Activated T-helper 17 cell treated with anti-CD3 and anti-CD28 coated beads, Interleukin-2, amount 50 U/mL, for 72 hours (primary cell): ENCODE measurements at places on chromosomes 5 and 9. TPM values are rescaled to one million over a fixed set of nuclear protein-coding genes. Genes with fewer than 3 reads are reported as not detected.

DNA sequence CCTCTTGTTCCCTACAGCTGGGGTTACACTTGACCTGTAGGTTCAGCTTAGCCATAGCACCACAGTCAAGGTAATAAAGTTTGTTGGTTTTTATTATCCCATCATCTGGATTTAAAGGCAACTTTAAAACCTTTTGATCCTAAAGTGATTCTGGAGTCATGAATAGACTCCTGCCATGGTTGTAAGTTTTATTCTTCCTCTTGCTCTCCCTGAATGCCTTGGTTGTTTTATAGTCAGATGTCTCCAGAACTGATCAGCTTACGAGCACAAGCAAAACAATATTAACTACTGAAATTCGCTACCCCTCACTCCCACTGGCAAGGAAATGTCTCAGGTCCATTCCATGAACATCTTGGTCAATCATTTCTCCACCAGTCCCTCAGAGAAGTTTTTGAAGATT, 1328.6 kb downstream of the PTPRD start:
- H3K27me3 ChIP-seq = no peaks in the 10 kb centered on the region
- no peaks in the 10 kb centered on the region for H3K36me3 ChIP-seq
- no peaks in the 10 kb centered on the region for H3K4me1 ChIP-seq
- ATAC-seq = no peak
- no peak overlapping the region for H3K27ac ChIP-seq

- H3K27me3 ChIP-seq = no peaks in the 10 kb centered on the region
- H3K27ac ChIP-seq = no peak overlapping the region
- peak; percentile 67 for ATAC-seq
- H3K36me3 ChIP-seq = peaks cover 25% of the 10 kb centered on the region
- no peaks in the 10 kb centered on the region for H3K4me1 ChIP-seq
- H3K4me3 ChIP-seq = no peak overlapping the region
These were observed 38.4 kb downstream of the EGR1 start for GRCh38 chr5:138503487-138504270.

DNA sequence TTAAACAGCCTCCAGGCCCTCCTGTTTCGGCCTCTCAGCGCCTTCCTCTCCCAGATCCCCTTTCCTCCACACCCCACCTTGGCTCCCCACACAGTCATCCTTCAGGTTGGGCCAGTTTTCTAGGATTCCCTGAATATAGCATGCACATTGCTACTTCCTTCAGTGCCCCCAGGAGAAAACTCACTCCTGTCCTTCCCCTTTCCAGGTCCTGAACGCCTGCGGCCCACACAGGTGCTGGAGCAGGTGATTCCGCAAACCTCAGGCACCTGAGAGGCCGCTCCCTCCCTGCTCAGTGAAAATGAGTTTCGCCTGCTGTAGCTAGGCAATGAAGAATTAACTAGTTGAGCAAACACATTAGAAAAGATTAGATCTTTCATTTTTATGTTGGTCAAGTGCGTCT, 185.0 kb downstream of the MED10 start:
- no peaks in the 10 kb centered on the region for H3K4me1 ChIP-seq
- no peak for ATAC-seq
- no peak overlapping the region for H3K4me3 ChIP-seq
- no peaks in the 10 kb centered on the region for H3K36me3 ChIP-seq
- H3K27me3 ChIP-seq = peaks cover 14% of the 10 kb centered on the region

DNA sequence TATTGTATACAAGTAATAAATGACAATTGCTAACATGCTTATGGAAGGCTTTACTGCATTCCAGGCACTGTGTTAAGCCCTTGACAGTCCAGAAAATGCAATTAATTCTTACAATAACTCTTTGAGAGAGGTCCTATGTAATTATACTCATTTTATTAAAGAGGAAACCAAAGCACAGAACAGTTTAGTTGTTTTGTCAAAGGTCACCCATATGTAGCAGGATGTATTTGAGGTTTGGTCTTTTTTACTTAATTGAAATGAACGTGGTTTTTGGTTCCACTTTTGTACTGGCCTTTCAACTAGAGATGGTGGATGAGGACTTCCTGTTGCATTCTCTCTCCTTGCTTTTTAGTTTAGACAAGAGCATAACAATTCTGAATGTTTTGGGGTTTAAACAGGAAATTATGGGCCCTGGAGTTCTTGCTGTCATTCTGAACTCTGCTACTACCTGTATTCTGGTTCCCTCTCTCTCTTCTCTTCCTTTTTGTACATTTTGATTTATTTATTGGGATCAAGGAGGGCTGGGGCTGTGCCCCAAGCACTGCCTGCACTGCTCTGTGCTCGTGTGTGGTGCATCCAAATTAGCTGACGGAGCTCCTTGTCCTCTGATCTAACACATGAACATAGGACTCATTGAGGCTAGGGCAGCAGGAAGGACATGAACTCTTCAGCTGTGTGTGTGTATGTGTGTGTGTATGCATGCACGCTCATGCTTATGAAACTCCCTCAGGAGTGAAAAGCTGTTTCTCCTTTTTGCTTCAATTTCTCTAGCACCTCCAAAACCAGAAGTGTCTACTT, 47.4 kb downstream of the SLC28A3 start:
- H3K4me1 ChIP-seq = peaks cover 39% of the 10 kb centered on the region
- H3K36me3 ChIP-seq = no peaks in the 10 kb centered on the region
- peak; percentile 43 for ATAC-seq
- peak overlapping the region; percentile 83 for H3K4me3 ChIP-seq

DNA sequence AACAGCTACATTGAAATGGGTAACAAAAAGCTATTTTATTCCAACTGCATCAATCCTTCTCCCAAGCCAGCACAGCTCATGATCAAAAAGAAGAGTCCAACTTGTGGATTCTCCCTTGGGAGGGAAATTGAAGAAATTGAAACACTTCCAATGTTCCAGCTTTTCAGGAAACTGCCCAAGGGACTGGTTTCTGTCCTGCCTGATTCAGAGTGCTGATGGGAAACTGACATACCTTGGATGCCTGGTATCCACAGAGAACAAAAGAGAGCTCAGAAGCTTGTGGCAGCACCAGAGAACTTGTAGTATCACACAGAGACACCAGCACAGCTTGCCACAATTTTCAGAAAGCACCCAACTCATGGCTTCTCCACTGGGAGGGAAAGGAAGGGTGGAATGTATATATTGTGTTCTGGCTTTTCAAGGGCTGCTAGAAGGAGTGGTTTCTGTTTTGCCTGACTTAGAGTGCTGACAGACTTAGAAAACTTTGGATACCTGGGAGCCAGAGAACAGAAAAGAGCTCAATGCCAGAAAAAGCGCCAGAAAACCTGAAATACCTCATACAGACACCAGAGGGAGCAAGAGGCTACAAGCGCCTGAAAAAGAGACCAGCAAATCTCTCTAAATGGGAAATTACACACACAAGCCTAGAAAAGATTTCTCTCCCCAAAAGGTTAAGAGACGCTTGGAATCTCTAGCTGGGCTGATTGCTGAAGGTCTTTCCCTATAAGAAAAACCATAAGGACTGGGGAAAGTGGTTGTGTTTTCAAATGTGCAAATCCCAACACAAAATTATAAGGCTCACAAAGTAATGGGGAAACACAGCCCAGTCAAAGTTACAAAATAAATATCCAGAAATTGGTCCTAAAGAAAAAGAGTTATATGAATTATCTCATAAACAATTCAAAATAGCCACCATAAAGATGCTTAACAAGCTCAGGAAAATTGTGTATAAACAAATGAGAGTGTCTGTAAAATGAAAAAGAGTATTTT, 178.8 kb downstream of the SPOCK1 start:
- ATAC-seq = no peak
- H3K36me3 ChIP-seq = no peaks in the 10 kb centered on the region
- peaks cover 20% of the 10 kb centered on the region for H3K27me3 ChIP-seq
- H3K4me3 ChIP-seq = no peak overlapping the region
- no peaks in the 10 kb centered on the region for H3K4me1 ChIP-seq
- no peak overlapping the region for H3K27ac ChIP-seq

GRCh38 chr5:157502143-157502647, 42.2 kb downstream of the NIPAL4 start:
- peaks cover 35% of the 10 kb centered on the region for H3K4me1 ChIP-seq
- no peak overlapping the region for H3K4me3 ChIP-seq
- H3K27ac ChIP-seq = peak overlapping the region; percentile 72
- ATAC-seq = peak; percentile 63
- no peaks in the 10 kb centered on the region for H3K27me3 ChIP-seq

GRCh38 chr9:124149992-124150391, 107.8 kb upstream of the NEK6 start:
- no peak overlapping the region for H3K27ac ChIP-seq
- no peak overlapping the region for H3K4me3 ChIP-seq
- no peak for ATAC-seq
- no peaks in the 10 kb centered on the region for H3K36me3 ChIP-seq

- no peaks in the 10 kb centered on the region for H3K27me3 ChIP-seq
- ATAC-seq = no peak
- peaks cover 9% of the 10 kb centered on the region for H3K36me3 ChIP-seq
- no peak overlapping the region for H3K4me3 ChIP-seq
- H3K27ac ChIP-seq = no peak overlapping the region
- H3K4me1 ChIP-seq = no peaks in the 10 kb centered on the region
These were observed 82.9 kb downstream of the PHF2 start for GRCh38 chr9:93659044-93659836.

GRCh38 chr9:123339666-123340510, 16.1 kb upstream of the CRB2 start:
- H3K36me3 ChIP-seq = peaks cover 12% of the 10 kb centered on the region
- peak; percentile 74 for ATAC-seq
- H3K27me3 ChIP-seq = no peaks in the 10 kb centered on the region

FOXD4L5 gene
- 0.13 TPM for total RNA-seq

DNA sequence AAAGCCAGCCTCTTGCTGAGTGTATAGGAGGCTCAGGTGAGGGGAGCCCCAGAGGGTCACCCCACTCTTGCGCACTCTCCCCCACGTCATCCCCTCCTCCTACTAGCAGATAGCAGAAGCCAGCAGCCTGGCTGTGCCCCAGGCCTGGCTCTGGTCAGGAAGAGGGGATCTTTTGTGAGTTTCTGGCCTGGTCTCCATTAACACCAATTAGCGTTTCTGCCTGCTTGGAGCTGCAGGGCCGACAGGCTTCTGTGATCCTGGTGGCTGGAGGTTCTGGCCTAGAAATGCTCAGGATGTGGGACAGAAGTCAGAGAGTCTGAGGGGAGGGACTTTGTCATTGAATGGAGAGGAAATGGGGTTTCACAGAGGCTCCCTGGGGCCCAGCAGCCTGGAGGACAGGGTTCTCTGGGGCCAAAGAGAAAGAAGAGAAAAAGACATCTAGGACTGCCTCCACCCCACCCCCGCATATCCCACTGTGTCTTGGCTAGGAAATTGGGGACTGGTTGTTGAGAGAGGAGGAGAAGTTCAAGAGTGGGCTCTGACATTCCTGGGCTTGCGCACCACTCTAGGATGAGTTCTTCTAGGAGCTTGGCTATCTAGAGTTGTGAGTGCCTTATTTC, 47.5 kb upstream of the ARAP3 start:
- no peaks in the 10 kb centered on the region for H3K36me3 ChIP-seq
- H3K27ac ChIP-seq = no peak overlapping the region
- no peak overlapping the region for H3K4me3 ChIP-seq
- ATAC-seq = no peak
- no peaks in the 10 kb centered on the region for H3K4me1 ChIP-seq

SV2C gene
- 0.13 TPM for total RNA-seq

PCDHGB6 gene
- 0.08 TPM for total RNA-seq

GRCh38 chr5:176877793-176878331, 21.3 kb downstream of the HK3 start:
- H3K27me3 ChIP-seq = peaks cover 22% of the 10 kb centered on the region
- H3K4me1 ChIP-seq = peaks cover 10% of the 10 kb centered on the region
- ATAC-seq = no peak
- peaks cover 6% of the 10 kb centered on the region for H3K36me3 ChIP-seq

DNA sequence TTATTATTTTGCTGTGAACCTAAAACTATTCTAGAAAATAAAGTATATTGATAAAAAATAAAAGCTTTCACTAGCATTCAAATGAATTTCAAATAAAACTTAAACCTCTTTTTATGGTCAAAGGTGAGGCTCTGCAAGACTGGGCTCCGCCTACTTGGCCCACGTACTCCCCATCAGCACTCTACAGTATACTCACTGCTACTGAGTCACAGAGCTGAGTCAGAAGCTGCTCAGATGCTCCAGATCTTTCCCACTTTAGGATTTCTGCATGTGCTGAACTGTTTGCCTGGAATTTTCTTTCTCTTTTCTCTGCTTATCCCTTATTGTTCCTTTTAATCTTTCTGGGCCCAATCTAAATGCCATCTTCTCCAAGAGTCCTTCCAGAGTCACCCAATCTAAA, 331.9 kb upstream of the CCNG1 start:
- no peaks in the 10 kb centered on the region for H3K27me3 ChIP-seq
- no peak for ATAC-seq
- H3K27ac ChIP-seq = no peak overlapping the region
- no peak overlapping the region for H3K4me3 ChIP-seq
- no peaks in the 10 kb centered on the region for H3K4me1 ChIP-seq

NEUROG1 gene
- not detected for total RNA-seq

DNA sequence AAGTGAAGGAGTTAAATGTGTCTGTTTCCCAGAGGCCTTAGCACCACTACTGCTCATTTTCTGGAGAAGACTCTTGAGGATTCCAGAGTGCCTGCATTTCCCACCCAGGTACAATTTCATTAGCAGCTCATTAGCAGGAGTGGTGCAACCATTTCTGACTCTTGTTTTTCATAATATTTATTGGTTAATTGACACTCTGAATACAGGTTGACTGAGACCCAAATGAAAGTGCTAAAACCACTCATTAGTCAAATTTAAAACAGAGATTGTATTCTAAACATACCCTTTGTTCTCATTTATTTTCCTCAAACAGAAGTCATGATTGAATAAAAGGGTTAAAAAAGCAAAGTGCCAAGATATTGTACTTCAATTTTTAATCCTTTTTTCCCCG, 134.5 kb downstream of the SIL1 start:
- peak overlapping the region; percentile 44 for H3K27ac ChIP-seq
- no peaks in the 10 kb centered on the region for H3K27me3 ChIP-seq
- ATAC-seq = no peak
- no peaks in the 10 kb centered on the region for H3K36me3 ChIP-seq

TERT gene
- 4.6 TPM for total RNA-seq

DNA sequence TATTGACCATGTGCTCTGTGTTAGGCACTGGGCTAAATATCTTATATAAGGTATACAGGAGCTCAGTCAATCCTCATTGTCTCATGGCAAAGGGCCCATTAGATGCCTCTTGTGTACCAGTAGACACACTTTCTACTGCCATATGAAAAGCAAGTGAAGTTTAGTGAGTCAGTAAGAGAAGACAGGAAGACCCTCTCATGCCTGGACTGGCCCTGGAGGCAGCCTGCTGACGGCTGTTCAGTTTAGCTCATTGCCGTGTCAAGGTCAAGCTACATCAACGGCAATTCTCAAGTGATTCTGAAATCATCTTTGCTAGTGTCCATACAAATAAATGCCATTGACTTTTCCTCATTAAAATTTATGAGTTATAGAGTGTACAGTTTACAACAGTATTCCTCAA, 237.9 kb downstream of the IRX1 start:
- no peak for ATAC-seq
- H3K27me3 ChIP-seq = no peaks in the 10 kb centered on the region
- H3K4me3 ChIP-seq = no peak overlapping the region
- H3K27ac ChIP-seq = no peak overlapping the region

ANGPTL2 gene
- total RNA-seq = not detected

- no peaks in the 10 kb centered on the region for H3K27me3 ChIP-seq
- peaks cover 5% of the 10 kb centered on the region for H3K4me1 ChIP-seq
- no peak overlapping the region for H3K27ac ChIP-seq
- no peaks in the 10 kb centered on the region for H3K36me3 ChIP-seq
- H3K4me3 ChIP-seq = no peak overlapping the region
- ATAC-seq = peak; percentile 72
These were observed 11.8 kb downstream of the DEPDC1B start for GRCh38 chr5:60687927-60688720.
